ENCODE measurements at places on chromosomes 1 and 21. TPM values are rescaled to one million over a fixed set of nuclear protein-coding genes. Genes with fewer than 3 reads are reported as not detected.

MATN1 gene
- total RNA-seq: 0.27 TPM

NPHS2 gene
- total RNA-seq: not detected

HSPA6 gene
- total RNA-seq: 4.8 TPM

GNAI3 gene
- 5.5 TPM for total RNA-seq

FAM131C gene
- 4.6 TPM for total RNA-seq

FRRS1 gene
- 12.0 TPM for total RNA-seq

TYW3 gene
- total RNA-seq: 9.7 TPM

S100A8 gene
- 13.9 TPM for total RNA-seq

DNA sequence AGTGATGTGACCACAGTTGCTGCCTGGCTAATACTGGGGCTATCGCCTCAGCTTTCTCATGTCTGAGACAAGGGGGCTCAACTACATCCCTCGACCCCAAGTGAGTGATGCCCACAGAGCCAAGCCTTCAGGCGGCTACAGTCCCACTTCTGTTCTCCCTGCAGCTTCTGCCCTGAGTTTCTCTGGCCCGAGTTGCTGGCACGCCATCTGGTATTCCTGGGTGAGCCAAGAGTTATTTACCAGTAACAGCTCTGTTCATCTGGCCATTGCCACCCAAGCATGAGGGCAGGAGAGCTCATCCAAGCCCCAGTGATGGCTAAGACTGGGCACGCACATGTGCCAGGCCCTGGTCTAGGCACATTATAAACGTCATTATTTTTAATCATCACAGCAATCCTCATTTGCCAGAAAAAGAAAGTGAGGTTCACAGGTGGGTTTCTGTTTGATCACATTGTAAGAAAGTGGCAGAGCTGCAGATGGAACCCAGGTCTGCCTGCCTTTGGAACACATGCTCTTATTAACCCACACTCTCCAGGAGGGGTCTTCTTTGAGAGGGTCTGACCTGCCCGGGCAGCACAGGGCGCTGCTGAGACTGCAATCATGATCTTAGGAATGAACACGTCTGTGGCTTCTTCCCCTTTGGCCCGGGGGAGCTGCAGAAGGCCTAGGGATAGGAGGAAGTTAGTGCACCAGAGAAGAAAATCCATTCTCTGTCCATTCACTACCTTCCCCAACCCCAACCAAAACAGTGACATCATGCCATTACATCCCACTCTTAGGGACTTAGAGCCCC lies 27.5 kb downstream of the KCND3 start:
- no peak for DNase-seq

DNA sequence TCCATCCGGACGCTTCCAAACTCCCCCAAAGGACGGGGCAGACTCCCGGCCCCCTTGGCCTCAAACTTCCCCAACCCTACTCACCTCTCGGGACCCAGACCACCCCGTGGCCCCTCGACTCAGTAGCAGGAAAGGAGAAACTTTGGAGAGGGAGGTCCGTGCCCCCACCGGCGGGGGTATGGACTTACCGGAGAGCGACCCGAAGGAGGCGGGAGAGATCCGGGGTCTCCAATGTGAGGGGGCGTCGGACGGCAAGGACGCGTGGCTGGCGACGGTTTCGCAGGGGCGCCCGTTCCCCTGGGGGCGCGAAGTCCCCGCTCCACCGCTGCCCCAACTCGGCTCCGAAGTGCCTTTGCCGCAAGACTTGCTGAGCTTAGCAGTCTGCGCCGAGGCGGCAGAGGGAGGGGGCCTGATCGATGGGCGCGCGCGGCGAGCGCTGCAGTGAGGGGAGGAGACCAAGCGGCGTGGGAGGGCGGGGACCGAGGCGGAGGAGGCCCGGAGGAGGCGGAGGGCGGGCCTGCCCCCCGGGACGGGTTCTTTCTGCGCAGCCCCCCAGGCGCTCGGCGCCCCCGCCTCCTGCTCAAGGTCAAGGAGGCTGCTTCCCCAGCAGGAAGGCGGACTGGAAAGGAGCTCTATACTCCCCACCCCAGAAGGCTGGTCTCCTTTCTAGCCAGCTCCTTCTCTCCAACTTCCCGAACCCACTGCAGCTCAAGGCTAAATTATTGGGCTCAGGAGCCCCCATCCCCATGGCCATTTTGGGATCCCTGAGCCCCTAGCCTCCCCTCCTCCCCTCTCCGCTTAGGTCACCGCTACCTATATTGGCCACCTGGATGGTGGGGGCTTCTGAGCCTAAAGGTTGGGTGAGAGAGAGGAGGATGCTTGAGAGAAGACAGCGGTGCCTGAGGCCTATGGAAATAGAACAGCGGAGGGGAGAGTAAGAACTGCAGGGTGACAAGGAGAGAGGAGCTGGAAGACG lies at the start of gene SYT2:
Gene SYT2, minus strand, starts transcription at position 385 of the 976 bp plus-strand sequence. CDS start 104,682 bp downstream, outside the sequence.
- peak; percentile 33 for DNase-seq

DNA sequence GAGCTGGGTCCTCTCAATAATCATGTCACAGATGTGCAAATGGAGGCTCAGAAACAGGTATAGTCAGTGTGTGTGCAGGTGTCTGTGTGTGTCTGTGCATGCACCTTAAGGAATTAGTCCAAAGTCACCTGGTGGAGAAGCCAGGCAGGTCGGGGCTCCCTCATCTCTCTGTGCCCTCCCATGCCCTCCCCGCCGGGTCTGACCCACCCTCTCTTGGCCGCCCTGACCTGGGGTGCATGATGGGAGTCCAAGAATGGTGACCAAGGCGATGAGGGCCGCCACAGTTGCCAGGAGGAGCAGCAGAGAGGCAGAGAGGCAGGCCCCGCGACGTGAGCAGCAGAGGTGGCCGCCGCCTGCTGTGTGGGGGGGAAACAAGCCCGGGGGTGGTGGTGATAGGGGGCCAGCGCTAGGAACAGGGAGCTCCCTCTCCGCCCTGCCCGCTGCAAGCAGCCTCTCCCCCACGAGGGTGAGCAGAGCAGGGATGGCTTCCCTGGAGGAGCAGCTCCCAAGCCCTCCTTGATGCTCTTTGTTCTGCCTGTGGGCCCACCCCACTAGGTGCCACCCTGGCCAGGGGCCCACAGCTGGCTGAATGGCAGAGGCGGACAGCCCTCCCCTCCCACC lies 3.9 kb downstream of the LDLRAD1 start:
- DNase-seq: no peak

- DNase-seq: peak; percentile 41
Observed at GRCh38 chr21:45278156-45278911, 9.4 kb downstream of the POFUT2 start.

DNA sequence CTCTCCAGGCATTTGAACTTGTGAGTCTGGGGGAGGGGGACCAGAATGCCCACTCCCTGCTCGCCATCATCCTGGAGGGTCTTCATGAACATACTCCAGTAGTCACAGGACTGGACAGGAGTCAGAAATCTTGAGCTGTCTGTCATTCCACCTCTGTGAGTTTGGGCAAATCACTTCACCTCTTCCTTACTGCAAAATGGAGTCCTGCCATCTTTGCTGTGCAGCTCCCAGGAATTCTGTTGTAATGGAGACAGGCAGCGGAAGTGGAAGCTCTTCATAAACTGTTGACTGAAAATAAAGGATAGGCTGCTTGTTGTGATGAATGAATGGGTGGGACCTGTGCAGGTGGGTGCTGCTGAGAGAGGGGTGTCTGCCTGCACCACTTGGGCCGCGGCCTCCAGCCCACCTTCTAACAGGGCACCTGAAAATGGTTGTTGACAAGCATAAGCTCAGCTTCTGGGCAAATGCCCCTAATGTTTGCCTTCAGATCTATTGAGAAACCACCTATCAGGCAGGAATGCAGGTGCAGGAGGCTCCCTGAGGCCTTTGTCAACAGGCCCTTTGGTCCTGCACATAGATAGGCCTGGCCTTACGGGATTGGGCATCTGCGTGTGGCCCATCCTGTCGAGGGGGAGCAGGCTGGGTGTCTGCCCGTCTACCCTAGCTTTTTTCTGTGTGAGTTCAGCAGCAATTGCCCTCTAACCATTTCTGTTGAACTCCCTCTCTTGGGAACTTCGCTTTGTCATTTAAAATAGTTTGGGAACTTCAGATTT lies 321.0 kb downstream of the RPS6KC1 start:
- DNase-seq: no peak

GRCh38 chr1:2271211-2271721 lies 43.1 kb downstream of the SKI start:
- DNase-seq: no peak

- DNase-seq: no peak
Observed at GRCh38 chr1:175130649-175131045, 61.9 kb downstream of the KIAA0040 start.

DNA sequence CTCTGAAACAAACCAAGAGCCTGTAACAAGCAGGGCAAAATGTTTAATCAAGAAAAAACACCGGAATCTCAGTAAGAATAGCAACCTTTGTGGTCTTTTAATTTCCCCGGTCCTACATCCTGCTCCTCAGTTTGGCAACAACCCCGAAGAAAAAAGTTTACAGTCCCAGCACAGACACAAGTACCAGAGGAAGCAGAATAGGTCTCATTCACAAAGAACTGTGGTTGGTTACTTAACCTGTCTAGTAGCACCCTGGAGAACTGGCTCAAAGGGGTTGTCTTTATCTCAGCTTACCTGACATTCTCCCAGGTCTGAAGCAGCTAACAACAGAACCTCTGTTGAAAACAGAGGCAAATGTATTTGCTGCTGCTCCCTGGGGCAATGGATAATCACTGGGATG lies 399.3 kb downstream of the AJAP1 start:
- no peak for DNase-seq
